MV-4-11 (cell line): ENCODE measurements at places on chromosomes 4 and X.

DNA sequence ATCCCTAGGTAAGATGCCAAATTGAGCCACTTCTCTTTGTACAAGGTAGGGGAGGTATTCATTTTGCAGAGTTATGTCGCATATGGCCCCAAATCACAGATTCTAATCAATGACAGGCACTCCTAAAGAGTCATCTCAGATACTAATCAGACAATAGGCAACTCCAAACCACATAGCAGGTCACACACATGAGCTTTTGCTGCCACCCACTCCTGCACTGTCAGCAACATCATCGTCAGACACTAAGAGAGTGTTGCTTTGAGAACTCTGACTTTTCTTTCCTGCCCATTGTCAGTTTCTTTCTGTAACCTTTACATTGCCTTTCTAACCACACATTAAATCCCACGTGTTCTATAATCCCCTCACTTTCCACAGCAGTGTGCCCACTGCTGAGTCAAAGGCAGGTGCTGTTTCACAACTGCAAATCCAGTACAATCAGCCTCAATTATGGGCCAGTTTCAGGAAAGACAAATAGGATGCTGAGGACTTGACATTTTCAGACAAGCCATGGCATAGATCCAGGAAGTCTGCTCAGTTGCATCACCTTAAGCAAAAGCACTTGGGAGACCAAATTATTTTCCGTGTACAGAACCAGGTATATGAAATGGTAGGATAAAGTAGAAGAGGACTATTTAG is 23.5 kb downstream of the TMEM31 start:
- DNase-seq: no peak

DNA sequence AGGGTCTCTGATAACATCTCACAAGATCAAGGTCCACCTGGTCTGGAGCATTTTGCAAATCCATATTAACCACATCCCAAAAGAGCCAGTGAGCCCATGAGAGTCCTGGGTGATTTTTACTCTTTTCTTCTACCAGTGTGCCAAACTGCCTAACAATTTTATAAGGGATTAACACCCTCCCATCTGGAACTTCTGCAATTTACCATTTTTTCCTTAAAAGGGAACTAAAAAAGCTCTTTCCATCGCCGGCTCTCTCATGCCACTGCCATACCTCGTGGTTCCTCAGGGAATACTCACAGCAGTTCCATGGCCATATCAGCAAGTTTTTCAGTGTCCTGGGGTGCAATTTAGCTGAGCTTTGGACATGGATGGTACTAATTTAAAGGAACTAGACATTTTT is 55.7 kb downstream of the SEPSECS start:
- DNase-seq: peak; percentile 28

- no peak for DNase-seq
Observed at GRCh38 chr4:105894660-105895582, at the start of gene NPNT. Gene NPNT (plus strand): TSS chr4:105895471. CDS start chr4:105895653, 182 bp downstream.

- no peak for DNase-seq
Observed at GRCh38 chrX:40459571-40460158, 121.1 kb upstream of the ATP6AP2 start.

GRCh38 chr4:127685292-127685691 is 44.9 kb upstream of the SLC25A31 start:
- DNase-seq: no peak

DNA sequence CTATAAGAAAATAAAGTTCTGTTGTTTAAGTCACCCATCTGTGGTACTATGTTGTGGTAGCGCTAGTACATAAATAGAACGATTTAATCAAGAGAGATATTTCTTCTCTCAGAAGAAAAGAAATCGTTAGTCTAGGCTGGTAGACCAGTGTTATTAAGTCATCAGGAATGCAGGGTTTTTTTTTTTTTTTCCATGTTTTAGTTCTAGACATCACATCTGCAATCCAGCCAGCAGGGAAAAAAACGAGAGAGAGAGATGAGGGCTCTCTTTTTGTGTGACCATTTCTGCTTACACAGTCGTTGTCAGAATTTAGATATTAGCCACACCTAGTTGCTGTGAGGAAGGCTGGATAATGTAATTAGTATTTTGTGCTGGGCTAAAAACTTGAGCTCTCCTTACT is 417.4 kb downstream of the TMA16 start:
- no peak for DNase-seq
